ENCODE measurements at places on chromosomes 7 and 10.

GRCh38 chr10:50605269-50605950, 18.3 kb downstream of the SGMS1 start:
- no peak for DNase-seq

GRCh38 chr7:29765490-29765889, 40.8 kb upstream of the WIPF3 start:
- DNase-seq, result no peak

DNA sequence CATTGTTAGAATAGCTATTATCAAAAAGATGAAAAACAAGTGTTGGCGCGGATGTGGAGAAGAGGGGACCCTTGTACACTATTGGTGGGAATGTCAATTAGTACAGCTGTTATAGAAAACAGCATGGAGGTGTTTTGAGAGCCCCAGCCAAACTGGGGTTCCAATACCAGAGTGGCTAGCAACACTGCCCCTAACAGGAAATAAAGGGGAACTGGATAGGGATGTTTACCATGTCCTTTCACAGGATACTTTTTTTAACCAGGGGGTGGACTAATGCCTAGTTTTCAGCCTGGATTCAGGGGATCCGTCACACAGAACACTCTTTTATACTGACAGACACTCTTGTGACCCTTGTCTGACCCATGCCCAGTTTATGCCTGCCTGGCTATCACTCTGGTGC, 6.9 kb upstream of the GSTK1 start:
- no peak for DNase-seq

GRCh38 chr10:110723224-110723891, 79.2 kb downstream of the RBM20 start:
- no peak for DNase-seq

DNA sequence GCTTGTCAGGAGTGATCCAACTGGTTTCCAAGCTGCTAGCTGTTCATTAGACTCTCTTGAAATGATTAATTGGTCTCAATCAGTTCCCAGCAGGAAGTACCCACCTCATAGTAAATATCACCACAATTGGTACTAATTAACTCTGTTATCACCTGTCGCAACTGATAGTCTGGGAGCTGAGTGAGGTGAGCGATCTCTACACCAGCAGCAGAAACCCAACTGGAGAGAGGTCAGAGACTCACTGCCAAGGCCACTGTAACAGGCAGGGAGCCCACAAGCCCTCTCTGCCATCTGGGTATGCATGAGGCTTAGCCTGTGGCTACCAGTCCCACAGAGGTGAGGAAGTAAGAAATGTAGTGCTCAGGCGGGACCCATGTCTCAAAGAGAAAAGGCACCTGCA, 245.5 kb downstream of the DYNC1I1 start:
- no peak for DNase-seq

DNA sequence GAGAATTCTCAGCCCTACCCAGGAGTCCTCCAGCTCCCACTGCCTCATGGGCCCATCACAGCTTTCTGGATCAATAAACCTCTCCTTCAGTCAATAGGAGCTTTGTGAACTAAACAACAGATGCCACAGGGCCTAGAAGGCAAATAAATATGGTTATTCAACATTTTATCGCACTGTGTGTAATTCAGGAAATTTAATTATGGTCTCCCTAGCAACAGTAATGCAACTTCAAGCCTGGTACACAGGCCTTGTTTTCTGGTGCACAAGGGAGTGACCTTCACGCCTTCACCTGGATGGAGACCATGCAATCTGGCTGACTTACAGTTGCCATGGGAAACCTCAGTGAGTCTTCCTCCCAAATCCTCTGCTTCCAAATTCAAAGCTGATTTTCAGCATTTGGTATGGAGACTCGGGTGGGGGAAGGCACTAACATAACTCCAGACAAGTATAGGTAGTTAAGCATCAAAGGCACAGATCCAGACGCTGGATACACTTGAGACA, 441.0 kb upstream of the NPVF start:
- no peak for DNase-seq

DNA sequence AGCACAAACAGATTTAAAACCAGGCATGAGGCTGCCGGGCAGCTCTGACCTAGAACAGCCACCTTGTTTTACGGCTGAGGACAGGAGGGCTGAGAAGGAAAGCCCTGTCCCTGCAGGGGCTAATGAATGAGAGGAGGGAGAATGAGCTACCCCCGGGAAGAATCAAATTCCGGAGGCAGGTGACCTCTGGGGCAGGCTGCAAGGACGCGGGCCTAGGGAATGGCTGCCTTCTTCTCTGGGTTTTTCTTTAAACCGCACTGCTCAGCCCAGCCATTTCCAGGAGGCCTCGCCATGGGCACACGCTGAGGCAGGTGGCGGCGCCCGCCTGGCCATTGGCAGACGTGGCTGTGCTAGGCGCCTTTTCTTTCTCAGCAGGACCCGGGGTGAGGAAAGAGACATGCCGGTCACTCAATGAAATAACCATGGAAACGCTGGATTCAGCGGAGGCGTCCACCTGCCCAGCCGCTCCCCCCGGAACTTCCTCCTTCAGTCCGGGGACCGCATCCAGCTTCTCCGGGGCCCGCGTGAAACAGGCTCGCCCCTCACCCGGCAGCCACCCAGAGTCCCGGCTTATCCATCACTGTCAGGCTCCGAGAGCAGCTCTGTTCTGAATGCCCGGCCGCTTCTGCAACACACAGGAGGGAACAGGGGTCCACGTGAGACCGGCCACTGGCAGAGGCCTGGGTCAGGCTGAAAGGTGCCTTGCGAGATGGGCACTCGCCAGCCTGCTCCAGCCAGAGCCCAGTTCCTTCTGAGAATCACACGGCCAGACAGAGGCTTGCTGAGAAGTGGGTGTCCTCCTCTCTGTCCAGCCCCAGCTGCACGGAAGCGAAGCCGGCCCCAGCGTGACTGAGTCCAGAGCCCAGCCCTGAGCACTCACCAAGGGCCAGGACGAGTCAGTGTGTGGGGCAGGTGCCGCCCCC, 82.1 kb downstream of the PDGFA start:
- DNase-seq, result no peak

DNA sequence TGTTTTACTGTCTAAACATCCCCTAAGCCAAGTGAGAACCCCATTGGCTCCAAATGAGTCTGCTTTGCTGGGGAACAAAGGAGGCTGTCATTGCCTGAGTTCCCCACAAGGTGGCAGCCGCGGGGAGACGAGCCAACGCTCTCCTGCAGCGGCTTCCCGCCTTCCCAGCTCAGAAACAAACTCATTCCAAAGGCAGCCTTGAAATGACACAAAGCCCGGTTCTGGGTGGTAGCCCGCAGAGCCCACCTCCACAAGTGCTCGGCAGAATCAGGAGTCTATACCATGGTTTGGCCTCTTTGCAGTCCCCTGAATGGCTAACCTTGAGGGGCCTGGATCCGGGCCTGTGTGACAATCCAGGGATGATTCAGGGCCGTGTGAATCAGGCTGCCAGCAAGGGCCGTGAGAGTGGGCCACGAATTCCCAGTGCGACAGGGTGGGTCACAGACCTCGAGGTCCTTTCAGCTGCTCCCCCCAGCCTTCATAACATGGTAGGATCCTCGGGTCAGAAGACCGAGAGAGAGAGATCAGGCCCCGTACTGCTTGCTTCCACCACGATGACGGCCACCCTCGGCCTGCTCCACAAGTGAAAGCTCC, 79.7 kb downstream of the DLG5 start:
- peak; percentile 30 for DNase-seq

DNA sequence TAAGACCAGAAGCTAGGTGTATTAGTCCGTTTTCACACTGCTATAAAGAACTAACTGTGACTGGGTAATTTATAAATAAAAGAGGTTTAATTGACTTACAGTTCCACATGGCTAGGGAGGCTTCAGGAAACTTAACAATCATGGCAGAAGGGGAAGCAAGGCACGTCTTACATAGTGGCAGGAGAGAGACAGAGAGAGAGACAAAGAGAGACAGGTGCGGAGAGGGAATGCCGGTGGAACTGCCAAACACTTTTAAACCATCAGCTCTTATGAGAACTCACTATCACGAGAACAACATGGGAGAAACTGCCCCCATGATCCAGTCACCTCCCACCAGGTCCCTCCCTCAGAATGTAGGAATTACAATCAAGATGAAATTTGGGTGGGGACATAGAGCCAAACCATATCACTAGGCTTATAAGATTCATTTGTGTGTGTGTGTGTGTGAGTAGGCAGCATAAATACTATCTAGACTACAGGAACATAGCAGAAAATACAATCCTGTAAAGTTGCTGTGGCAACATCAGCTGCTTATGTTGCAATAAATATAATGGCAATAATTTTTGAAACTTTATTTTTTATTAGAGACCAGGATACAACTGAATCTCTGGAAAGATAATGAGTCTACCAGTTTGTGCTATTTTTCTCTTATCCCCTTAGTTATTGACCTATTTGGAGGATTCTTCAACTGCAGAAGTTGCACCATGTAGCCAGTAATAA, 77.1 kb downstream of the NRF1 start:
- DNase-seq, result no peak

DNA sequence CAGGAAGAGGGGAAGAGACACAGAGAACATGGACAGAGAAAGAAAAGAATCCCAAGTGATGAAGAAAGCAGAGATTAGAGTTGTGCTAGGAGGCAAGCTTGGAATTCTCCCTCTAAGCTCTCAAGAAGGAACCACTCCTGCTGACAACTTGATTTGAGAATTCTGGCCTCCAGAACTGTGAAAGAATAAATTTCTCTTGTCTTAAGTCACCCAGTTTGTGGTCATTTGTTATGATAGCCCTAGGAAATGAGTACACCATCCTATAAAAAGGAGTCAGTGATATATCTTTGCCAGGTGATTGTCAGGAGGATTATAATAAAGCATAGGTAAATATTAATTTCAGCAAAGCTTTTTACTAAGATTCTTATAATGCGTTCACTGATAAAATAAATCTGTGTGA, 82.7 kb upstream of the TFEC start:
- no peak for DNase-seq

DNA sequence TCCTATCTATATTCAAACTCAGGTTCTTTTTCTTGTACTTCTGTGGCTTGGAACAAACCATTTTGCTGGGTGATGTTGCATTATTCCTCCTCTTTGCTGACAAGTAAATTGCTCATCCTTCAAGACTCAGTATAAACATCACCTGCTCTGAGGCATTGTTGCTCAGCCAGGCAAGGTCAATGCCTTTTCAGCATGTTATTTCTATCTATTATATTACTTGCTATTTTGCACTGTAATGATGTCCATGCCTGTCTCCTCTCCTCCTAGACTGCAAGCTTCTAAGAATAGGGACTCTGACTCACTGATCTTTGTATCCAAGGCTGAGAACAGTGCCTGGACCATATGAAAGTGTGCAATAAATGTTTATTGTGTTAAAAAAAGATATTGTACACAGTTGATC, 293.8 kb downstream of the RNLS start:
- DNase-seq, result no peak

DNA sequence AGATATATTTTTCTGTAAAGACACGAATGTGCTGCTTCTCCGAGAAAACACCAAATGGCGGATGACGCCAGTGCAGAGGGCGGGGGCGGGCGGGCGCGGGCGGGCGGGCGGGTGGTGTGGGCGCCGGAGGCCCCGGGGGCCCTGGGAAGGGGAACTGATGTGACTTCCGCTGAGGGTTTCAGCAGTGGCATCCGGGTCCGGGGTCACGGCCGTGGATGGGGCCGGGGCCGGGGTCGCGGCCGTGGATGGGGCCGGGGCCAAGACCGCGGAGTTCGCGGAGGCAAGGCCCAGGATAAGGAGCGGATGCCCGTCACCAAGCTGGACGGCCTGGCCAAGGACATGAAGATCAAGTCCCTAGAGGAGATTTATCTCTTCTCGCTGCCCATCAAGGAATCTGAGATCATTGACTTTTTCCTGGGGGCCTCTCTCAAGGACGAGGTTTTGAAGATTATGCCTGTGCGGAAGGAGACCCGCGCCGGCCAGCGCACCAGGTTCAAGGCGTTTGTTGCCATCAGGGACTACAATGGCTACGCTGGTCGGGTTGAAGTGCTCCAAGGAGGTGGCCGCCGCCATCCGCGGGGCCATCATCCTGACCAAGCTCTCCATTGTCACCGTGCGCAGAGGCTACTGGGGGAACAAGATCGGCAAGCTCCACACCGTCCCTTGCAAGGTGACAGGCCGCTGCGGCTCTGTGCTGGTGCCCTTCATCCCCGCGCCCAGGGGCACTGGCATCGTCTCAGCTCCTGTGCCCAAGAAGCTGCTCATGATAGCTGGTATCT, 20.3 kb upstream of the IGF2BP3 start:
- DNase-seq, result peak; percentile 21

DNA sequence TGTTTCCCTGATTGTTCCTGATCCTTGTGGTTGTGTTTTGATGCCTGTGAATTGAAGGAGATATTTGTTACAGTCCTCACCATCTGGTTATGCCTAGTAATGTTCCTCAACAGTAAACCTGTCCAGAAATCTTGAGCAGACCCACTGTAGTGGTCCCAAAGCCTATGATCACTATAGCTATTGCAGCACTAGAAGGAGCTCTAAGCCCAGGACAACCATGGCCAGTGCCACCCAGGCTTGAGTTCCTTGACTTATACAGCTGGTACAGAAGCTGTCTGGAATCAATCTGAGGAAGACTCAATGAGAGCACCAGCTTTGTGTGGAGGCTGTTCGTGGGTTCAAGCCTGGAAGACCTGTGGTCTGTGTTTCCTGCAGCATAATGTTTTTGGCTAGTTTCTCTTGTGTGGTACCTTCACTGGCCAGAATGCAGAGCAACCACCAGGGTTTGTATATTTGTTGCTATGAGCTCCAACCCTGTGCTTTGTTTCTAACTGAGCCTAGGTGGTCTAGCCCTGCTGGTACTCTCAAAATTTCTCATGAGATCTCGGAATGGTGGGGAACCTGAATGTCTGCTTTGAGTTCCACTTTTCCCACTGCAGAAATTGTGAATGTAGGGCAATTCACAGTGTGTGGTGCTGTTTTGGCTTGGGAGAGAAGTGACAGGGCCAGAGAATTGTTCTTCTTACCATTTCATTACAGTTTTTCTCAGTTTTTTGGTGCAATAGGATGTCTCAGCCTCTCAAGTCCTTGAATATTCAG, 355.2 kb downstream of the SUGCT start:
- no peak for DNase-seq

GRCh38 chr7:28405662-28406061, 6.7 kb upstream of the CREB5 start:
- DNase-seq, result no peak

- no peak for DNase-seq
Observed at GRCh38 chr7:98760201-98760651, 109.6 kb downstream of the TMEM130 start.

- DNase-seq, result no peak
Observed at GRCh38 chr10:110553905-110554304, 13.6 kb upstream of the SMC3 start.

DNA sequence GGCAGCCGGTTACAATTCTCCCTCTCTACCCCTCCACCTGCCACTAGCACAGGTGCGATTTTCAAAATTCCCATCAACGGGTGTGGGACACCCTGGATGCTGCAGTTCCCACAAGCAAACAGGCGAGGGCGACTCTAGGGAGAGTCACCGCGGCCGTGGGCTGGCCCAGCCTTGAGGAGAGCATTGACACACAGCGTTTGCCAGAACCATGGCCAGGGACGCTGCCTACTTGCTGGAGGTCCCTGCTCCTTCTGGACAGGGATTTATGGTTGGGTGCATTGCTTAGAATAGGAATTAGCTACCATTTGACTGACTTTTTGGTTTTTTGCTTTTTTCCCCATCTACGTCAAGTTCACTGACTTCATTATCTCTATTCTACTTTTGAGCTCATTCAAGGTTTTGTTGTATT, 19.0 kb upstream of the CLDN4 start:
- no peak for DNase-seq

- no peak for DNase-seq
Observed at GRCh38 chr7:138700857-138701536, at the start of gene SVOPL. Gene SVOPL, minus strand, starts transcription at chr7:138701362. Its CDS starts 22,317 bp downstream, at chr7:138679045.

GRCh38 chr10:71812016-71812912, 38.8 kb downstream of the PSAP start:
- peak; percentile 67 for DNase-seq

Data from stimulated activated CD8-positive, alpha-beta memory T cell treated with anti-CD3 and anti-CD28 coated beads, Interleukin-2, amount 100 ng/mL, for 1 hour (primary cell).